ENCODE measurements at places on chromosomes 3 and 15. TPM values are rescaled to one million over a fixed set of nuclear protein-coding genes. Genes with fewer than 3 reads are reported as not detected.

- no peak for DNase-seq
Measured at GRCh38 chr3:42216302-42216701, 49.7 kb downstream of the CCK start.

DNA sequence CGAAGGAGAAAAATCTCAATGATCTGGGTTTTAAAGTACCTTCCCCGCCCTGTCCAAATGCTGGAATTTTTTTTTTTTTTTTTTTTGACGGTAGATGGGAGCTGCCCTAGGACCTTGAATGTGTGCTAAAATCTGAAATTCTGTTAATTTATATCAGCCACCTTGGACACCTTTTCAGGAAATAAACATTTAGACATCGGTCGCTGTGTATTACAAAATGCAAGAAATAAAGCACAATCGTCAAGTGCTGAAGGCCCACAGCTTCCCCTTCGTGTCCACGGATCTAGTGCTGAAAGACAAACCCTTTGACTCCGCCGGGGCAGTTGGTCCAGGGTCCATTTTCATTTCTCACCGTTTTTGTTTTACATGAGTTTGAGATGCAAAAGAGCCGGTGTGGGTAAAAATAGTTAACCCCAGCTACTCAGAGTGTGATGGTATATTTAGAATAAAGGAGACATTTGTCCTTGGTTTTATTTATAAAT lies 90.2 kb upstream of the CHD2 start:
- DNase-seq: peak; percentile 34

DNA sequence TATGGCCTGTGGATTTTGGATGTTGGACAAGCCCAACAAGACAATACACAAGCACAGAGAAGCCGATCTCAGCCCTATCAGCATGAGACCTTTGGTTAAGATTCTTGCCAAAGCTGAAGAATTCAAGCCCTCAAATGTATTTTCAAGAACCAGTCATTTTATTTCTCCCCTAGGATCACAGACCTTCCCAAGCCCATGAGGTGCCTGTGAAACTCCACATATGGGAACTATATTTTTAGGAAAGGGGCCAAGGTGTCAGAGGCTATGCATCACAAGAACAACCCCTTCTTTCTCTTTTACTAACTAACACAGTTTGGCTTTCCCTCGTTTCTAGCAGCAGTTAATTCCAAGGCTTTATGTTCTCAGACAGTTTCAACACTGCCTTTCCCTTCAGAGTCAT lies 364.5 kb downstream of the MAGI1 start:
- DNase-seq: no peak

DNA sequence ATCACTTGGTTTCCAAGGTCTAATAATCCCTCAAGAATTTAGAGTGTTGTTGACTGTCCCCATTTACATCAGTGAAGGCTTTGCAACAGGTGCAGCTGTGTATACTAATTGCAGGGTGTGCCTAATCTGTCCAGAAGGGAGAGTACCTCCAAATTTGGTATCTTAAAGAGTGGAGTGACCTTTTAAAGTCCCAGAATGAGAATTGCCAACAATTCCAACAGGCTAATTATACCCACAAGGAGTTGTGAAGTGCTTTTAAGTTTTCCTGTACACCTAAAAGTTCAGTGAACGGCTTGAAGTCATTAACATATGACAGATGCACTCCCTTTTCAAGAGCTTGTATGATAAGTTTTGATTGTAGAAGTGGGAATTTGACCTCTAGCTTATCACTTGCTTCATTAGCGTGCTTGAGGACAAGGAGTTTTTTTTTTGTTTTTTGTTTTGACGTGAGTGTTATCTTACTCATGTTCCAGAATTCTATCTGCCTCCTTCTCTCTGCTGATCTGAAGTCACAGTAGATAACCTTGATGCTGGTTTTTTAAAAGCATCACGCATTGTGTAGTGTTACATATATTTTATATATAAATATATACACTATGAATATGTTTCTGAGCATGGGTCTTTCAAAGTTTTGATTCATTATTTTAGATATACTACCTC lies 26.3 kb downstream of the CDIN1 start:
- no peak for DNase-seq

RTP1 gene
- not detected for total RNA-seq

- no peak for DNase-seq
Measured at GRCh38 chr3:27208961-27209616, 160.1 kb downstream of the NEK10 start.

GRCh38 chr3:197520311-197521276 lies 35.2 kb downstream of the BDH1 start:
- DNase-seq: no peak

DNA sequence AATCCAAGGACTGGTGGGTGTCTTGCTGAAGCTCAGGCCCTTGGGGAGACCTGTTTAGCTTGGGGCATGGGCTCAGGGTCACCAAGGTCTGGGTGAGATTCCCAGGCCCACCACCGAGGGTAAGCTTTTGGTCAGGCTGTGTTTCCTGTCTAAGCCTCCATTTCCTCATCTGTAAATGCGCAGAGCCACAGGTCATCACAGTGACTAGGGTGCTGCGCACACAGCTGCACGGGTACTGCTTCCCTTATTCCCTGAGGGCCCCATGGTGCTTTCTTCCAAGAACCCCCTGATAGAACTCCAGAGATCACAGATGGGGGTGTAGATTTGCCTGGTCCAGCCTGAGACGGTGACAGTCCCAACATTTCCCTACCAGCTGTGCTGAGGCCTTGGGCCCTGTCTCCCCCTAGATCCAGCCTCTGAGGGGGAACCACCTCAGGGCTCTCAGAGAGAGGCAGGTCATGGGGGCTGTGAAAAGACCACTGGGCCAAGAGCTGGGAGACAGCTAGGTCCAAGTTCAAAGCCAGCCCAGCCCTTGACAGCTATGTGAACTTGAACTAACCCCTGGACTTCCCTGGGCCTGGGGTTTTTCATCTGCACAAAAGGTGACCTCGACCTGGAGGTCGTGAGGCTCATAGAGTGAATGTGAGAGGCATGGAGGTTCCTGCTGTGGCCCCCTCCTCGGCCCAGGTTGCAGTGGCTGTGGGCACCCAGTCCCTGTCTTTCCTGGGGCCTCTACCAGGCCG lies 60.7 kb downstream of the SEMA3G start:
- no peak for DNase-seq

MUC20 gene
- total RNA-seq: 0.21 TPM

DNA sequence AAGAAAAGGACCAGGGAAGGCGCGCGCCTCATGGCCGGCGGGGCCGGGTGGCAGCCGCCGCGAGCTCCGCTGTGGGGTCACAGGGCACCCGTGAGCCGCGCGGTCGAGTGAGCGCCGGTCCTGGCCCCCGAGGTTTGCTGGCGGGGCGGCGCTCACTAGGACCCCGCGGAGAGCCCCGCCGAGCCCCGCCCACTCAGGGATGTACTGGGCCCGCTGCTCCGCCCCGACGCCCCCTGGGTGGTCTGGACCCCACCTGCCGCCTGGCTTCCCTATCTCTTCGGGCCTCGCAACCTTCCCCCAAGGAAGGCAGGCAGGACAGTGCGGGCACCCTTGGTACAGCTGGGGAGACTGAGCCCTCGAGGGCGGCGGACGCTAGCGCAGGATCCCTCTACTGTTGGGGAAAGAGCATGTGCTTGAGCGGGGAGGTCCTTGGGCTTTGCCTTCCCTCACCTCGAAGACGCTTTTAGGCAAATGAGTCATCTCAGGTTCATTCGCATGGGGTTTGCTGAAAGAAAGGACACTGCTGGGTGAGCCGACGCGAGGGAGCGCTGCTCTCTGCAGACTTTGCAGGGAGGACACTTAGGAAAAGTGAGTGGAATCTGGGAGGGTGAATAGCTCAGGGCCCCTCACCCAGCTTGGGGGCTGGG lies at the start of gene CHRNB4:
CHRNB4 (minus strand) TSS at position 109 of the 647 bp plus-strand sequence; CDS start at position 32, 77 bp downstream.
- DNase-seq: peak; percentile 48

DNA sequence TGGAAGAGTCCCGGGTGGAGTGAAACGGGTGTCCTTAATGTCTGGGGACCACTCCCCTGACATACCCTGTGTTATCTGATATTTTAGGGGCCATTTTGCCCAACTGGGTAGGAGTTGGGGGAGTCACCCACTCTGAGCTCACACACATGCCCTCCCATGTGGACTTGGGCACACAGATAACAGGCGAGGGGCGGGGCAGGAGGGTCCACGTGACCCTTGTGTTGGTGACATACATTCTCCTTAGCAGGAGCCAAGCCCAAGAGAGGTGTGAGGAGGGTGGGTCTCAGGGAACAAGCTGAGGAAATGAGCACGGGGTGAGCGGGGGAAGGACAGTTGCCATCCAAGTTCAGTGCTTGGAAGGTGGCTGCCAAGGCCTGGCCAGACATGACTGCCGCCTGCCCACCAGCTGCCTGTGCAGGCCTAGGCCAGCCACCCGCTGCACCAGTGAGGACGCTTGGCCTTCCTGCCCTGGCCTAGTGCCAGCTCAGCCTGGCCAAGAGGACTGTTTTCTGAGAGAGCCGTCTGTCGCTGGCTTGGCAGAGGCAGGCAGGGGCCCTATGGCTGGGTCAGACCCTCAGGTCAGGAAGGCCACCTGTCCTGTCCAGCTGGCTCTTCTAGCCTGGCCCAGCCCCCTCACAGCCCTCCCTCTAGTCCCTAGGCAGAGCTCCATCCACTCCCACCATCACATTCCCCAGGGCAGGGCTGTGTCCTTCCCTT lies 31.3 kb upstream of the TMEM115 start:
- DNase-seq: no peak

GRCh38 chr3:63705092-63705645 lies 52.7 kb downstream of the SNTN start:
- no peak for DNase-seq

GRCh38 chr15:49331951-49332350 lies 91.1 kb upstream of the FGF7 start:
- DNase-seq: no peak

- DNase-seq: no peak
Measured at GRCh38 chr3:67076607-67077006, 78.5 kb downstream of the KBTBD8 start.

- DNase-seq: peak; percentile 93
Measured at GRCh38 chr3:61564395-61565059, 3.2 kb downstream of the PTPRG start.

PPP1R14D gene
- total RNA-seq: not detected

DNA sequence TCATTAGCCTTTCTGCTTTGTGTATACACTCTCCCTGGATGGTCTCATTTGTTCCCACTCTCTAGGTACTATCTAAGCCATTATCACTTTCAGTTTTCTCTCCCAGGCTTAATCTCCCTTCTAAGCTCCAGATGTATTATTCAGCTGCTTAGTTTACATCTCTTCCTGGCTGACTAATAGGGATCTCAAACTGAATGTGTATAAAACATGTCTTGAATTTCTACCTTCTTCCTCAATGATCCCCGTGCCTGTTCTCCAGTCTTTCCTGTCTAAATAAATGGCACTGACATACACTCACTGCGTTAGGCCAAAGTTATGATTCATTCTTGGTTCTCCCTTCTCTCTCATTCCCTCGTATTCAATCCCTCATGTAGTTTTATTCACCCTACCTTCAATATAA lies 127.3 kb downstream of the NR2F2 start:
- no peak for DNase-seq

LIPC gene
- not detected for total RNA-seq
